ENCODE measurements at places on chromosomes 11 and 22.

DNA sequence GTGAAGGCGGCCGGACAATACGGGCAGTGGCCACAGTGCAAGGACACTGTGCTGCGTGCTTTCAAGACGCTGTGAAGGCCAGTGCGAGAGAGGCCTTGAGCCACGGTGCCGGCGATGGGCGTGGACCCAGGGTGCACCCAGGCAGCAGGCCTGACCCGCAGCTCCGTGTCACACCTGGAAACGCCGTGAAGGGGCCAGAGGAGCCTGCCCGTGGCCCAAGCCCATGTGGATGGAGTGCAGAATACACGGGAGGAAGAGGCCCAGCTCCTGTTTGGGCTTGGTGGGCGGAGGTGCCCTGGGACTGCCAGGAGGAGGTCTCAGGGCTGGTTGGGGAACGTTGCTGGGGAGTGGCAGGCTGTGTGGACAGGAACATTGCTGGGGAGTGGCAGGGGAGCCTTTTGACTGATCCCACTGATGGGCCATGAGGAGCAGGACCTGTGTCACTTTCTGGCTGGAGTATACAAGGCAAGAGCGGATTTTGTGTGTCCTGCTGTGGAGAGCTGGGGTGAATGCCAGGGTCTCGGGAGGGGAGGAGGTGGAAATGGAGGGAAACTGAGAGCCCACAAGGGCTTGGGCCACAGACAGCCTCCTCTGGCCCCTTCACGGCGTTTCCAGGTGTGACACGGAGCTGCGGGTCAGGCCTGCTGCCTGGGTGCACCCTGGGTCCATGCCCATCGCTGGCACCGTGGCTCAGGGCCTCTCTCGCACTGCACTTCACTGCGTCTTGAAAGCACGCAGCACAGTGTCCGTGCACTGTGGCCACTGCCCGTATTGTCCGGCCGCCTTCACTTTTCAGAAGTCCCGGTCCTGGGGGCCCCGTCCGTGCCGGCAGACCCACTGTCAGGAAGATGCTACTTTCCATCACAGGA is 925.4 kb downstream of the BRD1 start:
- no peak for DNase-seq

DNA sequence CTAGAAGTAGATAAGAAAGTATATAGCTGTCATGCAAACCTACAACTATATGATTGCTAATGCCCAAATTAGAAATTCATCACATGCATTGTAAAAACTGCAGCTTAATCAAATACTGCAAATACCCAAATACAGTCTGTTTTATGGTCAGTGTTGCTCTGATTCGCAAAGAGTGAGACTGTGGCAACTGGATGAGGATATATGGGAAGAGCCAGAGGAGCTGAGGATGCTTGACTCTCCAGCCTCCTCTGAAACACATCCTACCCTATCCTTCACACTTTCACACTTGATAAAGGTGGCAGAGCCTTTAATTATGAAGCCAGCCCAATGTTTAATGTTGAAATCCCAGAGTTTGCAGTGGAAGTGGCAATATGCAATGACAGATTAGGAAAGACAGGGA is 21.9 kb upstream of the OR2AT4 start:
- no peak for DNase-seq

- no peak for DNase-seq
Observed at GRCh38 chr11:75041263-75041662, 52.5 kb downstream of the NEU3 start.

- DNase-seq, result no peak
Observed at GRCh38 chr11:73872749-73873357, 3.8 kb downstream of the COA4 start.

GRCh38 chr11:83011333-83012167 is 60.1 kb downstream of the RAB30 start:
- no peak for DNase-seq

DNA sequence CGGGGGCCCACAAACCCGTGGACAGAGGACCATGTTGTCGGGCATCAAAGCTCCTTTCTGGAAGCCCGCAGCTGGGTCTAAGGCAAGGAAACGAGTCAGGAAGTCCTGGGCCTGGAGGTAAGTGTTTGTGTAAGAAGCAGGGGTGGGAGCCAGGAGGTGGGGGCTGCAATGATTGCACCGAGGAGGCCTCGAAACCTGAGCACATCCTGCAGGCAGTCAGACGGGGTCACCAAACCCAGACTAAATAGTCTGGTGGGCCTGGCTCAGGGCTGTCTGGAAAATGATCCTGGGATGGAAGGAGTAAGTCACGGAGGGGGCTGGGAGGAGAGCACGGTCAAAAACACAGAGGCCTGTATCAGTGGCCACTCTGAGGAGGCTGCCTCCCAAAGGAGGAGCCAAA is 539.2 kb downstream of the MN1 start:
- DNase-seq, result no peak

DNA sequence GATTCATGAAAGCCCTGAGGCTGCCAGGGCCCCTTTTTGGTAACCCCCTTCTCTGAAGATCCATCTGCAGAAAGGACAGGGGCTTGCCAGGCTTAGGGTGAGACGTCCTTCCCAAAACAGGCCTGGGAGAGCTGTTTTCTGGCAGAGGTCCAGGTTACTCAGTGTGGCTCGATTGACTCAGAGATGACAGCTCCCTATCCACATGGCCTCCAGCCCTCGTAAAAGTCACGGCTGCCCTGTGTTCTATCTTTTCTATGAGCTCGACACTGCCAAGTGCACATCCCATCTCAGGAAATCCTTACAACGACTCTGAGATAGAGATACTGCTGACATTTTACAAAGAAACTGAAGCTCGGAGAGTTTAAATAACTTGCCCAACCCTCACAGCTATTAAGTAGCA is 20.4 kb downstream of the ADAMTS8 start:
- no peak for DNase-seq

DNA sequence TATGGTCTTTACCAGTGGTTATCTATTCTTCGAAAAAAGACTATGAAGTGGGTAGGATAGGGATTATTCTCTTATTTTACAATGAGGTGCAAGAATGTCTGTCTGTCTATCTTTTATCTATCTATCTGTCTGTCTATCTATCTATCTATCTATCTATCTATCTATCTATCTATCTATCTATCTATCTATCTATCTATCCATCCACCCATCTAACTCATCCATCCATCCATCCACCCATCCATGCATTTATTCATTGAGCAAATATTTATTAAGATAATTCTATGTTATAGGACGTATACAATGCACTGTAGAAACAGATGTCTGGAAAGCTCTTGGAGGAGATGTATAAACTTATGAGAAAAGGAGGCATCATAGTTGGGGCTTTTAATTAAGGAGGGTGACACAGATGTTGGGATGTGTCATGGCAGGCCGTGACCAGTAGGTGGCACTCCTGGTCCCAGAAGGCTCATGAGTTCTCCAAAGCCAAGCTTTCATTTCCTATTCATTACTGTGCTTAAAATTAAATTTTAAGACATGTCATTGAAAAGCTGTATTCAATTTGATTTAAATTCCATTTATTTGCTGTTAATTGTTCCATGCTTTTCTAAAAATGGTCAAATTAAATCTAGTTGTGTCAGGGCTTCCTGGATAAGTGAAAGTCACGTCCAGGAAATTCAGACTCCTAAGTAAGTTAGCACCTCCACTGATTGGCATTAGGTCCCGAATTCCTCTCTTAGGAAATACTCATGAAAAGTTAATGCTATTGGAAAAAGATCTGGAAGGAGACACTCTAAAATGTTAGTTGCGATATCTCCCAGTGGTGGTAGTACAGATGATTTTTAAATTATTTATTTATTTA is 19.0 kb upstream of the E2F8 start:
- peak; percentile 32 for DNase-seq

DNA sequence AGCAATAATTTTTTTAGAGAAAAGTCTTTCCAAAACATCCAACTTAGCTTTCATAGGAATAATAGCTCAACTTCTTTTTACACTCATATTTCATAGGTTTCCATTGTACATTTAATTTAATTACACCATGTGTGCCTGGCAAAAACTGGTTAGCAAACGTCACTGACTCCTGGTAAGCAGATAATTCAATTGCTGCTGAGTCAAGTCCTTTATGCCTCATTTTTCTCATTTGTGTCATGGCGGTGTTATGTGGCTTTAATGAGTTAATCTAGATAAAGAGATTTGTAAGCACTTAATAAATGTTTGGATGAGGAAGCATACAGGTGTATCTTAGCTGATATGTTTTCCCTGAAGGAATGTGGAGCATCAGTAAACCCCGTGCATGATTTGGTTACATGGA is 41.2 kb upstream of the PAK1 start:
- no peak for DNase-seq

DNA sequence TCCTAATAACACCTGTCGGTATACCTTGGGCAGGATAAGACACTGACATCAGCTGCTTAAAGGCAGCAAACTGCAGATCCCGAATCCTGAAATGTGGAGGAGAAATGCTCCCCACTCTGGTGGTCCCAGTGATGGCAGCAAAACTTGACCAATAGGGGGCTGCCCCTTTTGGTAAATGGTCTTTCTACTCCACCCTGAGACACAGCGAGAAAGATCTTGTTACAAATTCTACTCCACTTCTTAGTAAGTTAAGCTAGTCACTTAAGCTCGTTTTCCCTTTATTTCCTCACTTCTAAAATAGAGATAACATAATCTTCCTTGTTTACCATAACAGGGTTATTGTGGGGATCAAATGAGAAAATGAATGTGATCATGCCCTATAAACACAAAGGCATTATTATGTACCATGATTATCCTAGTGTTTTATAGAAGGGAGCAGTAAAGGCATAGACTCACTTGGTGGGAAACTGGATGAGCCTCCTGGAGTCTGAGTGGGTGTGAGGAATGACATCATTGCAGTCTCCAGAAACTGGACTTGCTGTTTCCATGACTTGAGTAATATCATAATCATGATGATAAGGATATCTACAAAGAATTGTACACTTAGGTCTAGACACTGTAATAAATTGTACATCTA is 50.9 kb downstream of the ENDOD1 start:
- no peak for DNase-seq

DNA sequence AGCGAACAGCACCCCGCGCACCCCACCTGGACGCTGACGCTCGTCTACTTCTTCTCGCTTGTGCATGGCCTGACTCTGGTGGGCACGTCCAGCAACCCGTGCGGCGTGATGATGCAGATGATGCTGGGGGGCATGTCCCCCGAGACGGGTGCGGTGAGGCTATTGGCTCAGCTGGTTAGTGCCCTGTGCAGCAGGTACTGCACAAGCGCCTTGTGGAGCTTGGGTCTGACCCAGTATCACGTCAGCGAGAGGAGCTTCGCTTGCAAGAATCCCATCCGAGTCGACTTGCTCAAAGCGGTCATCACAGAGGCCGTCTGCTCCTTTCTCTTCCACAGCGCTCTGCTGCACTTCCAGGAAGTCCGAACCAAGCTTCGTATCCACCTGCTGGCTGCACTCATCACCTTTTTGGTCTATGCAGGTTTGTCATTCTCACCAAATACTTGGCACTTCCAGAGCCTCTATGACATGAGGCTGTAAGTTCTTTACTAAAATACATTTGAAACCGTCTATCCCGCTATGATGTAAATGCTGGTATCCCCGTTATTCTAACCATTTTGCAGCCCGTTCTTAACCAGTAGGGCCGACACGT is 535 bp downstream of the AQP11 start:
- peak; percentile 46 for DNase-seq

- DNase-seq, result no peak
Observed at GRCh38 chr22:26452236-26453016, 23.4 kb downstream of the ASPHD2 start.

- no peak for DNase-seq
Observed at GRCh38 chr11:2215230-2215560, 43.6 kb upstream of the TH start.

- DNase-seq, result no peak
Observed at GRCh38 chr22:22450343-22450839, 58.2 kb downstream of the ZNF280B start.

- DNase-seq, result no peak
Observed at GRCh38 chr11:69650081-69650831, 9.3 kb downstream of the CCND1 start.

All from NCI-H1105 (cell line).